ENCODE measurements at places on chromosomes 16 and 17.

GRCh38 chr16:89801800-89802199, 14.6 kb downstream of the FANCA start:
- no peak for DNase-seq

- DNase-seq, result no peak
Observed at GRCh38 chr17:72512649-72513556, 392.1 kb downstream of the SOX9 start.

GRCh38 chr16:55120408-55120807, 189.7 kb downstream of the IRX5 start:
- DNase-seq, result peak; percentile 48

DNA sequence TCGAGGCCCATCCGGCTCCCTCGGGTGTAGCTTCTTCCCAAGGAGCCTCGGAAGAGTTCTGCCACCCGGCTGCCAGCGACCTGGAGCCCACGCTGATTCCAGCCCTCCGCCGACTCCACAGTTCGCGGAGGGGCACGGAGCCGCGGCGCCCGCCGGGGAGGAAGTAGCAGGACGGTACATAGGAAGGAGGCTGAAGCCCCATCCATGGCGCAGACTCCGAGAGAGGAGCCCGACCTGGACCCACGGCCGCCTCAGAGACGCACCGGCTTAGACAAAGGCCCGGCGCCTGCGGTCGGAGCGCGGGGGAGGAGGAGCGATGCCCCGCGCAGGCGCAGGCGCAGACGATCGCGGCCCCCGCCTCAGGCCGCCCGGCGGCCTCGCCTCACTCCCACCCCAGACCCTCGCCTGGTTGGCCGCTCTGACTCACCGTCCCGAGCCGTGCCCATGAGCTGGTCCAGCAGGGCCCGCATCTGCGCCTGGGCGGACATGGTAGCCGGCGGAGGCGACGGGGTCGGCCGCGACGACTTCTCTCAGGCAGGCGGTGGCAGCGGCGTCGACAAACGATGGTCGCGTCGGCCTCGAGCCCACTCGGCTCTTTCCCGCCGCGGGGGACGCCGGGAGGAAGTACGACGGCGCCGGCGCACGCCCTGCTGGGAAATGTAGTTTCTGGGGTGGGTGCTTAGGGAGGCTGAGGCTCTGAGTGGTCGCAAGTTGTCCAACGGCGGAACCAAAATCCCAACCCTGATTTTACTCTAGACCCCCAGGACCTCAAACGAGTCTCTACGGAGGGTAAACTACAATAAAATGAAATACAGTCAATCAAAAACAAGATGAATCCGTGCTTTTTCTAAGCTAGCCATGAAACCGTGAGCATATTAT, at the start of gene LUC7L:
Gene LUC7L, minus strand, starts transcription at position 598 of the 879 bp plus-strand sequence. Its CDS starts 110 bp downstream, at position 488.
- peak; percentile 98 for DNase-seq

DNA sequence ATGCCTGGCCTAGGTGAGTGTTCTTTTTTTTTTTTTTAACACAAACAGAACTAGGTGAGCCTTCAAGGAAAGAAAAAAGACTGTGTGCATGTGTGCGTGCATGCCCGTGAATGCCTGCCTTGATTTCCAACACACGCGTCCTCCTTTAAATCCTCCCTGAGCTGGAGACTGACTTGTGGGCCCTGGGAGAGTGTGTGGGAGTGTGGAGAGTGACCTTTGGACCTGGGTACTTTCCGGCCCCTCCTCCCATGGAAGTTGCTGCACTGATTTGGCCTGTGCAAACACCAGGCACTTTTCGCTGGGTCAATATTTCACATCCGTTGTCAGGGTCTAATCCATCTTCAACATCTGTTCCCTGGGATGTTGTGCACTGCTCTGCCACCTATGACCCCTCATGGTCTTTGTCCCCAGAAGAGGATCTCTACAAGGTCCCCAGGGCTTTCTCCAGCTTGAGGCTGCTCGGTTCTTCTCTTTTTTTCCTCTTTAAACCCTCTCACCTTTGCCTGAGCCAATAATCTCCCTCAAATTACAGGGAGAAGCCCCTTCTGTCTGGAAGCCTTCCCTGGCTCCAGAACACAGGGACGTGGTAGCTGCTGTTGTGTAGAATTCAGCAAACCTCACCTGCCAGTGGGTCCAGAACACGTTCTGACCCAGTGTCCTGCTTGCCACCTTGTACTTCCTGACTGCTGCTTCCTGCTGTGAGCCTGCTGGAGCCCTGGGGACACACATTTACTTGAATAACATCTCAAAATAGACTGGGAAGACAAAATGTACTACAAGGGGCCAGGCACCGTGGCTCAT, 20.8 kb upstream of the ATP5MC1 start:
- no peak for DNase-seq

DNA sequence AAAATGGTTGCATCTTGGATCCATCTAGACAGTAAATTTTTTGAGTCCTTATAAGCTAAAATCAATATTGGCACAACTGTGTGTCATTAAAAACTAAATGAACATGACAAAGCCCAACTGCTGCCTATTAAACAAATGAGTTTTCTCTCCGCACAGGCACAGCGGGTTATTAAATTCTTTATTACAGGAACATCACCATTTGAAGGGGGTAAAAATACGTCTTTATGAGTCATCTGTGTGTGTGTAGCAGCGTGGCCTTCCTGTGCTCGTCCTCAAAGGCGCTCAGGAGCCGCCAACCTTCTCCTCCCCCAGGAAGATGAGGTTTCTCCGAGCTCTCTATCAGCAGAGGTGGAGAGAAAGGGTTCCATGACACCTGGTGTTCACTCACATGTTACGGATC, 62.6 kb upstream of the SDK2 start:
- no peak for DNase-seq

- no peak for DNase-seq
Observed at GRCh38 chr16:22871861-22872260, 57.9 kb downstream of the HS3ST2 start.

DNA sequence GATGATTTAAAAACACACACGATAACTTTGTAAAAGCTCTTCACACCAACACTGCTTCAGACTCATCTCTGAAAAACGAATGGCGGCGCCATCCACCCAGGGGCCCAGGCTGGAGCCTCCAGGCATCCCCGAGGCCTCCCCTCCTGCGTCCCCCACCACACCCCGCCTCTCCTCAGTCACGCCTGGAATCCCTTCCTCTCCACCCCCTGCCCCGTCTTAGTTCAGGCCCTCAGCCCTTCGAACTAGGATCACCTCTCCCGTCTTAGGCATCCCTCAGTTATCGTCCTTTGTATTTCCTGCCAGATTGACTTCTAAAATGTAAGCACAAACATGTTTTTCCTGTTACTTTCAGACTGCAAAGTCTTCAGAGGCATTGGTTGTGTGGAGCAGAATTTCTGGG, 58.3 kb downstream of the NDEL1 start:
- DNase-seq, result no peak

- DNase-seq, result peak; percentile 24
Observed at GRCh38 chr16:74034862-74035261, 261.8 kb upstream of the PSMD7 start.

- DNase-seq, result no peak
Observed at GRCh38 chr16:49824593-49824992, 31.3 kb downstream of the ZNF423 start.

GRCh38 chr17:48724251-48725003, 1.4 kb downstream of the PRAC2 start:
- peak; percentile 84 for DNase-seq

GRCh38 chr16:50275428-50276325, 9.3 kb downstream of the ADCY7 start:
- DNase-seq, result no peak

DNA sequence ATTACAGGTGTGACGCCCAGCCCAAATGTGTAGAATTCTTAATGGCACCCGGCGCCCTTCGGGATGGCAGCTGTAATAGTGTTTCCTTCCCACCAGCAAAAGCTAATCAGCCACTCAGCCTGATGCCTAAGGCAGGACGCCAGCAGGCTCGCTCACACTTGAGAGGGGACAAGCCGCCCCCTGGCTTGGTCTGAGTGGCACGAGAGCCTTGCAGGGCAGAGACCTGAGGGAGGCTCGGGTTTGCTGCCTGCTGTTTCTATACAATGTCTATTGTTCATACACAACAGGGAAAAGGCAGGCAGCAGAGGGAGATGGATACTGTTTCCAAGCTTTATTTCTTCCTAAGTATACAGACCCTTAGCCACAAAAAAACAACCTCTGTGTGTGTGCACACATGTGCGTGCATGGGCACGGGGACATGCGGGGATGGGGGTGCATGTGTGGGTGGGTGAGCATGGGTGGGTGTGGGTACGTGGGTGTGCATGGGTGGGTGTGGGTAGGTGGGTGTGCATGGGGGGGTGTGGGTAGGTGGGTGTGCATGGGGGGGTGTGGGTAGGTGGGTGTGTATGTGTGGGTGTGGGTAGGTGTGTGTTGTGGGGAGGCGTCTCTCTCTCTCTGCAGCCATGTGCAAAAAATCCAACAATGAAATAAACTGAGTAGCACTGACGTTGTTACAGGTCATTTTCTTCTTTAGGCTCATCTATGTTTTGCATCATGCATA, 10.0 kb downstream of the SLC38A8 start:
- DNase-seq, result no peak

DNA sequence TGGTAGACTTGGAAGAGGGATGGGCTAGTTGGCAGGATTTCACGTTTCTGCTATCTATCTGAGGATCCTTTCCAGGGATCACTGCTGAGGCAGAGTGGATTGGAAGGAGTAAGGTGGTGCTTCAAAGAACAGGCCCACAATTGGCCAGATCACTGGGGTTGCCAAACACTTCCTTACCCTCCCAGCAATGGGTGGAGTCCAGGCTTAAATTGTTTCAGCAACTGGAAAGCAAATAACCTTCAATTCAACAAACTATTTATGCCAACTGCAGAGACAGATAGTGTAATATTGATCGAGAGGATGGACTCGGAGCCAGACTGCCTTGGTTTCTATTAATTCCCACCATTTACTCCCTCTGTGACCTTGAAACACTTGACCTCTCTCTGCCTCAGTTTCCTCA, 2.1 kb downstream of the ARRB2 start:
- no peak for DNase-seq

DNA sequence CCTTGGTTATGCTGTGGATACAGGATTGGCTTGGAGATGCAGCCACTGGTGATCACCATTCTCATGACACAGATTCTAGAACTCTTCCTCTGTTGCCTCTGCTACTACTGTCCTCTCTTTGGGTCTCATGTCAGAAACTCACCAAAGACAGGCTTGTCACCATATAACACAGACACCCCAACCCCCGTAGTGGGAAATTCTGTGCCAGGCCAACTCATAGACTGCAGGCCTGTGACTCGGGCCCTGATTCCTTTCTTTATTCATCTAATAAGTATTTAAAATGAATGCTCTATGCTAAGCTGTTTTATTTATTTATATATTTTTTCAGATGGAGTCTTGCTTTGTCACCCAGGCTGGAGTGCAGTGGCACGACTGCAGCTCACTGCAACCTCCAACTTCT, 9.5 kb downstream of the CYB5D2 start:
- DNase-seq, result peak; percentile 73

DNA sequence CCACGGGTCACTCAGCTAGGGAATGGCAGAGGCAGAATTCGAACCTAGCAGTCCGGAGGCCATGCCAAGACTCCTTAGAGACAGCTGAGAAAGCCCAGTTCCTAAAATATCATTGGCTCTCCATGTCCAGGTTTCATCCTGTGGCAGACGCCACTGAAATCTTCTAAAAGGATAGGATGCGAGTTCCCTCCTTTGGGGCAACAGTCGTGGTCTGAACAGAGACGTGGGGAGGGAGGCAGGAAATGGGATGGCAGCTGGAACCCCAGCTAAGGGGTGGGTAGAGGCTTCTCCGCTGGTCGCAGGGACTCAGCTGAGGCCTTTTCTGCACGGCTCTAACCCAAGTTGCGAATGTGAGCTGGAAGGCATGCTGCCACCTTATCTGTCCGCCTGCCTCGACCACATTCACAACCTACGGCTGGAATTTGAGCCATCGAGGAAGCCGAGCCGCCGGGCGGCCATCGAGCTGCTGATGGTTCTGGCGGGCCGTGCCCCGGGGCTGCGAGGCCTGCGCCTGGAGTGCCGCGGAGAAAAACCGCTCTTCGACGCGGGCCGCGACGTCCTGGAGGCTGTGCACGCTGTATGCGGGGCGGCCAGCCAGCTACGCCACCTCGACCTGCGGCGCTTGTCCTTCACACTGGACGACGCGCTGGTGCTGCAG, 1.9 kb upstream of the HSF4 start:
- DNase-seq, result no peak

DNA sequence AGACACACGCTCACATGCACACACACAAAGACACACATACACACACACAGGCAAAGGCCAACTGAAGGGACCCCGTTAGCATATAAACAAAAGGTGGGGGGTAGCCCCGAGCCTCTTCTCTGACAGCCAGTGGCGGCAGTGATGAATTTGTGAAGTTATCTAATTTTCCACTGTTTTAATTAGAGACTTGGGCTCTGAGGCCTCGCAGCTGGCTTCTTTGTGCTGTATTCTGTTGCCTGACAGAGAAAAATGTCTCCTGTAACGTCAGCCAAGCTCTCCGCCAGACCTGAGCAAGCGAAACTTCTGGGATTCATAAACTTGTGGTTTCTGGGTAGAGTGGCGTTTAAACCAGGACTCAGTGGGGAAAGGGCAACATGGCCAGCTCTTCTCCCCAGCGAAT, 113.9 kb upstream of the FOXF1 start:
- peak; percentile 69 for DNase-seq

DNA sequence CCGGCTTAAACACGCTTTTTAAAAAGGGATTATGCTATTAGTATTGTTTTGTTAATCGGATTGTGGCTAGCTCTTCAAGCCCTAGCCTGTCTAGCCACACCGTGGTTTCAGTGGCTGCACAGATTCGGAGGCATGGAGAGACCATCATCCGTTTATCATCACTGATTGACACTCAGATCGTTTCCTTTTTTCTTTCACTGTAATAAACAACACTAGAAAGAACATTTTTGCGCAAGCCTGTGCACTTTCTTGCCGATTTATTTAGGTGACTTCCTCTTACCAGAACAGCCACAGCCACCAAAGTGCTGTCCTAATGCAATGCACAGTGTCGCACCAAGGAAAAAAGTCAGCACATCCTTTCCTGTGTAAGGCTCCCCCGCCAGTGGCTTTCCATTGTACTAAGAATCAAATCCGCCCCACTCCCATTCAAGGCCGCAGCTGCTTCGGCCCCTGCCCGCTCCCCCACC, 78.2 kb downstream of the CRISPLD2 start:
- no peak for DNase-seq

- no peak for DNase-seq
Observed at GRCh38 chr16:24758373-24758772, 28.9 kb downstream of the TNRC6A start.

DNA sequence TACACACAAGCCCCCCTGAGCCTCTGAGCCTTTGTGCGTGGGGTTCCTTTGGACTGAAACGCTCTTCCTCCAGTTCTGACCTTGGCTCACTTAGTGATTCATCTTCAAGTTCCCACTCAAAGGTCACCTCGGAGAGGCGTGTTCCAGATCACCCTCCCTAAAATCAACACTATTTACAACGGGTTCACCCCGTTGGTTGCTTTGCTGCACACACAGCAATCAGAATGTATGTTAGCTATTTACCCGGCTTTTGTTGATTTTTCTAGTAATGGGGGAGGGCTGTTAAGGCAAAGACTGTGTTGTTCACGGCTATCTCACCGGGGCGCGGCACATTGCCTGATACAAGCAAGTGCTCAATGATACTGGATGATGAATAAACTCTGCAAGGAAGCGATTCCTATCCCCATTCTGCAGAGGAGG, 977 bp downstream of the NAGPA start:
- DNase-seq, result no peak

- DNase-seq, result no peak
Observed at GRCh38 chr16:7456211-7456610, 123.6 kb downstream of the RBFOX1 start.

- no peak for DNase-seq
Observed at GRCh38 chr17:62761884-62762283, 46.2 kb downstream of the MARCHF10 start.

Data from AG20443 (cell line).